ENCODE measurements at places on chromosomes 6 and 20. TPM values are rescaled to one million over a fixed set of nuclear protein-coding genes. Genes with fewer than 3 reads are reported as not detected.

- no peak for DNase-seq
Measured at GRCh38 chr6:113281014-113281413, 576.1 kb upstream of the MARCKS start.

DNA sequence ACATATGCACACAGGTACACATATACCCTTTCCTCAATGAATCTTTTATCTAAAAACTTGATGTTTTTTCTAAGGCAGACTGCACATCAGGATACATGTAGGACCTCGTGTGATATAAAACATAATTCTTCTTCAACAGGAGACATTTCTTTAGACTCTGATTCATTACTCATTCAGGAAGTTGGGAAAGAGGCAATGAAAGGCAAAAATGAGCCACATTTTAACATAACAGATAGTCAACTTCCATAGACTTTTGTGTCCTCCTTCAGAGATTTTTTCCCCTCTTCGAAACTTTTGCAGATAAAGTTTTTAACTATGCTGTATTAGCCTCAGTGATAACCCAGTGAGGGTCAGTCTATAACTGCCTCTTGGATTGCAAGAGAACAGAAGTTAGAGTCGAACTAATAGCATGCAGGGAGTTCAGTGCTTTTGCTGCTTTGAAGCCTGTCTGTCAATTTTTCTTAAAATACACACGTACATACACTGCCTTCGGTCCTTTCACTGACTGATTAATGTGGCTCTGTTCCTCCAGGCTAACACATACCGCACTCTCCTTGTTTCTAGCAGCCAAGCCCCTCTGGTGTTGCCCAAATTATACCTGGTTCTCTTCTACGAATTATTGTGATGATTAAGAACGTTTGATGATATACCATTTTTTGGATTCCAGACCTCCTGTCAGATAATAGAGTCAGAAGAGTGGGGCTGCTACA lies 562.5 kb upstream of the MAP3K7 start:
- DNase-seq: no peak

- DNase-seq: peak; percentile 90
Measured at GRCh38 chr6:53718597-53719460, 53.3 kb upstream of the KLHL31 start.

GRCh38 chr20:54207053-54207742 lies 689 bp upstream of the PFDN4 start:
- no peak for DNase-seq

DNA sequence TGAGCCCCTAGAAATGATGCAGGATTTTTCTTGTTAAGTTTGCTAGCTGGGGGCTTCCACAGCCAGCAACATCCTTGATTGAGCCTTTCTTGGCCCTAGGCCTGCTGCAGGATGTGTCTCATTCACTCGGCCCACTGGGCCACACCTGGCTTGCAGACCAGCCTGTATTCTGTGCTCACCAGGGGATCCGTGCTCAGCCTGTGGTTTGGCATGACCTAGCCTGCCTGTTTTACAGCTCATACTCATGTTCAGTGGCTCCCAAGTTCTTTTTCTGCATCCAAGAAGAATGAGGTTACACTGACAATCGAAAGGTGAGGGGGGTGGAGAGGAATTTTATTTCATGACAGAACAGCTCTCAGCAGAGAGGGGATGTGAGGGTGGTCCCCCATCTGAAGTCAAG lies 263.4 kb downstream of the RIMS1 start:
- DNase-seq: no peak

GRCh38 chr6:128657181-128657580 lies 136.8 kb upstream of the PTPRK start:
- no peak for DNase-seq

- no peak for DNase-seq
Measured at GRCh38 chr20:31801508-31801907, 17.6 kb upstream of the MYLK2 start.

DNA sequence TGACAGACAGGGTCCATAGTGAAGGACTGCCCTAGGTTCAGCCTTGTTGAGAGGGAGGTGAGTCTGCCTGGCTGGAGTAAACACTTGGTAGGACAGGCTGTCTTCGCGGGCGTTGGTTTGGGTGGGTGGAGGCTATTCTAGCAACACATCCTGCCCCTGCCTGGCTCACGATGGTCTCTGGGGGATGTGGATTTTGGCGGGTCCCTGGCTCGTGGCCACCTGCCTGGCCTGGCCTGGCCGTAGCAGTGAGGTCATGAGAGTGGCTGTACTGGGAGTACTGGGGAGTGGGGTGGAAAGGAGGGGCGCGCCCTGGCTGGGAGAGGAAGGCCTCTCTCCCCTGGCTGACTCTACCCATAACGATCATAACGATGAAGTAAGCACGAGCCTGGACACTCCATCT lies 30.2 kb upstream of the MRPS18A start:
- DNase-seq: peak; percentile 56

- DNase-seq: no peak
Measured at GRCh38 chr6:43915208-43915869, 145.3 kb downstream of the VEGFA start.

DNA sequence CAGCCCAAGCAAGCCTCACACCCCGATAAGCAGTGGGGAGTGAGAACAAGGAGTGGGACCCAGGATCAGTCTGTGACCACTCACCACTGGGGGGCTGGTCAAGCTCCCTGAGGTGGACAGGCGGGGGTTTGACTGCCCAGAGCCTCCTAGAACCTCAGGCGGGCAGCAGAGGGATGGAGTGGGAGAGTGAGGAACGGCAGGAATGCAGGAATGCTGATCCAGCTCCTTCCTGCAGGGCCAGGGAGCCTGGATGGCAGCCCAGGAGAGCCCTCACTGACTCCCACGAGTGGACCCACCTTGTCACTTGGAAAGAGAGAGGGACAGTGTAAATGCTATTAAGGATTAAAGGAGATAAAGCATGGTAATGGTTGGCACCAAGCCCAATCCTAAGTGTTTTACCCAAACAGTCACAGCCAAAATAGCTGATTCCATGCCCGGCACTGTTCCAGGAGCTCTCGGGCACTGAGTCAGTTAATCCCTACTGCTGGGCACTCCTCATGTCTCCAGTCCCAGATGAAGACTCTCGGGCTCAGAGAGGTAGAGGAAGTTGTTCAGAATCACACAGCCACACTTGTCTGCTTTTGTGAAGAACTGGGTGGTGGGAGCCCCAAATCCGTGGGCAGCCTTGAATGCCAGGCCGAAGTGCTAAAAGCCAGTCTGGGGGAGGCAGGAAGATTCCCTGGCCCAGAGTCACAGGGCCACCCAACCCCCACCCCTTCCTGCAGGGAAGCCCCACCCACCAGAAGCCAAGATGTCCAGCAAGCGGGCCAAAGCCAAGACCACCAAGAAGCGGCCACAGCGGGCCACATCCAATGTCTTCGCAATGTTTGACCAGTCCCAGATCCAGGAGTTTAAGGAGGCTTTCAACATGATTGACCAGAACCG lies 3.1 kb downstream of the MYL9 start:
- DNase-seq: peak; percentile 50

Gene OTOR
- 0.13 TPM for polyA plus RNA-seq

Gene TRERF1
- polyA plus RNA-seq: 6.4 TPM
